ENCODE measurements at places on chromosomes 6 and 20. TPM values are rescaled to one million over a fixed set of nuclear protein-coding genes. Genes with fewer than 3 reads are reported as not detected.

Gene AHCY
- 56.8 TPM for total RNA-seq

Gene ETV7
- 0.29 TPM for total RNA-seq

Gene SERPINB1
- total RNA-seq, result 55.6 TPM

Gene SLC13A3
- 1.5 TPM for total RNA-seq

Gene PROKR2
- not detected for total RNA-seq

Gene SAPCD1
- 2.0 TPM for total RNA-seq

Gene TFAP2B
- total RNA-seq, result not detected

Gene CLIC5
- 8.2 TPM for total RNA-seq

Gene HCRTR2
- not detected for total RNA-seq

Gene KCNK16
- not detected for total RNA-seq

Gene COL21A1
- 1.3 TPM for total RNA-seq

DNA sequence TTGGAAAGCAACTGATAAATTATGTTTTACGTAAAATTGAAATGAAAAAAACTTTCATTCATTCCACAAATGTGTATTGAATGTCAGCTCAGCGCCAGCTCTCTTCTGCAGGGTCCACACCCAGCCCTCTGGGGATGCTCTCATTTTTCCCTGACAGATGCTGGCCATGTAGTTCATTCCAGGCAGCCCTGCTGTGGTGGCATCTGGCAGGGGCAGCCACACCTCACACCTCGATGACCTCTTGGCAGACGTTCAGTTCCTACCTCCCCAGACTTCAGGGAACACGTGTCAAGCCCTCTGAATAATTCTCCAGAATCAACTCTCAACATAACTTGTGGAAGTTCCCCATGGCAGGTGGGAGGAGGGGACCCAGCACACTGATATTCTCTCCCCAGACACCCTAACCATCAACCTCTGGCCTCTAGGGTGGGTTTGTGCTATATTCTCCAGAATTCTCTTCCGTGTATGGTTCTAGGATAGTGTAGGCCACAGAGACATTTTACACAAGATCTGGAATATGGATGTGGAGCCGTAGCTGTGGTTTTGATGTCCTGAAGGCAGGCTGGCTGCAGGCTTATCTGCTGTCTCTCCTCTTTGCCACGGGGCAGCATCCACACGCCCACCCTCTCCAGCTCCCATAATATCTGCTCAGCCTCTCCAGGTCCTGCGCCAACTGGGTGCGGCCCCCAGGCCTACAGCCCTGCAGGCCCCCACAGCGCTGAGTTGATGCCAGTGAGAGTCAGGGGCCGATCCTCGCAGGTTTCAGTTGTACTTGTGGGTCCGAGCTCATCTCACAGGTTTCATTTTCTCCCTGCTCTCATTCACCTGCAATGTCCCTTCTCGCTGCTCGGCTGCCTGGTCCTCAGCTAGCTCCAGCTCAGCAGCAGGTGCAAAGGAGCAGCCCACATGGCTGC is 175.8 kb upstream of the ARID1B start:
- DNase-seq, result no peak

DNA sequence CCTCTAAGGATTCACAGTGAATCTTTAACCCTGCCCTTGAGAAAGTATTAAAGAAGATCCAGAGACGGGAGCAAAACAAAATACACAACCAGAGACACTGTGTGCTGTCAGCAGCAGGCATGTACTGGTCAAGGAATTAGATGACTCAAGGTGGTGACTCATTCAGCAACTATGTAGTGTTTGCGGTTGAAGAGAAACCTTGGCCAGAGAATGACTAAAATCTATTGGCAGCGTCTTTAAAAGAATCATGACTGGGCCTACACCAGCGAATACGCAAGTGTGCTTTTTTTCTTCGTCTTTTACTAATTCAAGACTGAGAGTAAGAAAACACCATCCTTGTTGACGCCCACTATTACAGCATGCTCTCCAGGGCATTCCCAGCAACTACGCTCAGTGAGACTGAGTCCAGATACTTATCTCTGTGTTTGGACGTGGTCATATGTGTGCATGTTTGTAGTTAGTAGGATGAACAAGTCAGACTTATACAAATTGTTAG is 72.4 kb upstream of the BACH2 start:
- no peak for DNase-seq

DNA sequence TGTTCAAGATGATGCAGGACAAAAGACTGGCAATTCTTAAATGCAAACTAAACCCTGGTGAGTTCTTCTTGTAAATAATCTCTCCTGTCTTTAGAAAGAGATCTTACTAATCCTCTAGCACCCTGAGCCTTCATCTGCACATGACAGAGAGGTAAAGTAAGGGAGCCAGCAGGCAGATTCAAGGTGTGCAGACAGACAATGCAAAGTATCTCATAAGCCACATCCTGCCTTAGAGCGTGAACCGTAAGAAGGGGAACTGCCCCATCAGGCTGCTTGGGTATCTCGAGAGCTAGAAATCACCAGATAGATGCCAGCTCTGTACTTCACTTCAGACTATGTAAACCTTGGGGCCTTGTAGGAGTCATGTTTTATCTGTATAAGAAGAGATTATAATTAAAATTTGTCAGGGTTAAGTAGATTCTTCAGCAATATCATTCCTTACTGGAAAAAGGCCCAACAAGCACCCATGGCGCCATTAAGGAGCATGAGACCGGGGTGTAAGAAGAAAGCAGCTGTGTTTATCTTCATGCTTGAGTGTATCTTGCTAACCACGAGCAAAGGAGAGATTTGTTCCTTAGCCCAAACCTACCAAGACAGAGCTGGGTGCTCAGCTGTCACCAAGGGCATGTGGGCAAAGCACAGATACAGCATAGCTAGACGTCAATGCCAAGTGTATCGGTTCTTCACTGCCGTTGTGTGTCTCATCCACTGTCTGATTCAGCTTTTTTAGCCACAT is 24.4 kb downstream of the CNR1 start:
- DNase-seq, result no peak

DNA sequence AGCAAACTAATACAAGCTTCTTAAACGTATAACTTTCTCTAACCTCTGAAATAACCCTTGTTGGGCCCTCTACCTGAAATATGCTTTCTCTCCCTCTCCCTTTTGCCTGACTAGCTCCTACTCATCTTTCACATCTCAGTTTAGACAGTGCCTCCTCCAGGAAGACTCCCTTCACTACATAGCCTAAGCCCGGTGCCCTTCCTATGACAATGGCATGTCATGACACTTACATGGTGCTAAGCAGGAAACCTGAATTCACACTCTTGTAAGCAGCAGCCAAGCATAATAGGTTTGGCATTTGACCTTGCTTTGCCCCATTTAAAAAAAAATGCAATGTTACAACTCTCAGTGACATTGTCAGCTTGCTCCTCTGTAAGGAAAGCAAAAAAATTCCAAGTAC is 33.1 kb upstream of the FBXL4 start:
- no peak for DNase-seq

DNA sequence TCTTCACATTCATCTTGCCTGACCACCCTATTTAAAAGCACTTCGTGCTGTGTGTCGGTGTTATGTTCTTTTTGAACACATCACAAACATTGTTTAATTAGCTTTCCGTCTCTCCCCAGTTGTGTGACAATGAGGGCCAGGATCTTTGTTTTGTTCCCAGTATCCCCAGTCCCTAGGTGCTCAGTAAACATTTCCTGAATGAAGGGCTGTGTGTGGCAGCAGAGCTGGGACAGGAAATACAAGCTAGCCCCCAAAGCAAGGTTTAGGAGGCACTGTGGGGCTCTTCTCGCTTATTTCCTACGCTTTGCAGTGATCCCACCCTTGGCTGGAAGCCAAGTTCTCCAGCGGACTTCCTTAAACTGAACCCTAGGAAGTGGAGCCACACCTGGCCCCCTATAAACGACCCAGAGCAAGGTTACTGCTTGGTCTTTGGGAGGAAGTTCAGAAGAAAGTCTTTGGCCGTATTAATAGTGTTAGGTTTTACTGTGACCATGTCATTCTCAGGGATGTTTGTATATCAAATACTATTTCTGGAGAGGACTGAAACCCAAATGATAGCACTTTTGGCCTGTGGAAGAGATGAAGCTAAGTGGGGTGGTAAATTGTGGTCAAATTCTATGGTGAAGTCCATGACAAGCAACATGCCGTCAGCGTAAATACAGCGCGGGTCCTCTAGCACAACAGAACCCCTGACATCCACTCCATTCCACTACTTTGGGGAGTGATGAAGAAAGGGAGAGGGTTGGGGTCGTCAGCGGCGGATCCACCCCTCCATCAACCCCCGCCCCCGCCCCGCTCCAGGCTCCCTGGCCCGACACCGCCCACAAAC is 570 bp upstream of the FANCE start:
- DNase-seq, result no peak

DNA sequence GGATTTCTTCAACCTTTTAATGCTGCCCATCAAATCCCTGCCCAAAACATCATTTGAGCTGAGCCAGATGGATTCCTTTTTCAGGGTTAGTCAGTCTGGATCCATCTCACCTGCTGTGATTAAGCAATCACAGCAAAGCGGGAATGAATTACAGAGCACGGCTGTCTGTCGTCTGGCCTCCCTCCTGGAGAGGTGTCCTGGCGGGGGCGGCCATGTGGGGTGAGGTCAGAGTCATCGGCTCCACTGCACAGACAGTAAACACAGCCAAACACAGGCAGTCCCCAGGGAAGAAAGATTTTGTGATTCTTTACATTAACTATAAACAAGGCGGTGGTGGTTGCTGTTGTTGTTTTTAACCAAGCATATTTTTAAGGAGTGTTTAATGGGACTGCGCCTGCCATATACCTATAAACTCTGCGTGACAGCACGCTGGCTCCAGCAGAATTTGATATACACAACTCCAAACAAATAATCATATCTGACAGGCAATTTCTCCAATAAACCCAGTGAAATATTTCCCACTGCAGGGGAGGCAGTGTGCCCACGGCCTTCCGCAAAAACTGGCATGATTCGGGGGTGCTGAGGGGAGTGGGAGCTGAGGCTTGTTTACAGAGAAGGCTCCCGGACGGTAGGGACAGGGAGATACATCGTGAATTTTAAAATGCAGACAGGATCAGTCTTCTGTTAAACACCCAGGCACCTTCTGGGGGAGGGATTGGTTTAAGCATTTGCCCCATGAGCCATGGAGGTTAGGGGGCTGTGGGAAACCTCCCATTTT is 232.0 kb upstream of the PMEPA1 start:
- DNase-seq, result no peak

DNA sequence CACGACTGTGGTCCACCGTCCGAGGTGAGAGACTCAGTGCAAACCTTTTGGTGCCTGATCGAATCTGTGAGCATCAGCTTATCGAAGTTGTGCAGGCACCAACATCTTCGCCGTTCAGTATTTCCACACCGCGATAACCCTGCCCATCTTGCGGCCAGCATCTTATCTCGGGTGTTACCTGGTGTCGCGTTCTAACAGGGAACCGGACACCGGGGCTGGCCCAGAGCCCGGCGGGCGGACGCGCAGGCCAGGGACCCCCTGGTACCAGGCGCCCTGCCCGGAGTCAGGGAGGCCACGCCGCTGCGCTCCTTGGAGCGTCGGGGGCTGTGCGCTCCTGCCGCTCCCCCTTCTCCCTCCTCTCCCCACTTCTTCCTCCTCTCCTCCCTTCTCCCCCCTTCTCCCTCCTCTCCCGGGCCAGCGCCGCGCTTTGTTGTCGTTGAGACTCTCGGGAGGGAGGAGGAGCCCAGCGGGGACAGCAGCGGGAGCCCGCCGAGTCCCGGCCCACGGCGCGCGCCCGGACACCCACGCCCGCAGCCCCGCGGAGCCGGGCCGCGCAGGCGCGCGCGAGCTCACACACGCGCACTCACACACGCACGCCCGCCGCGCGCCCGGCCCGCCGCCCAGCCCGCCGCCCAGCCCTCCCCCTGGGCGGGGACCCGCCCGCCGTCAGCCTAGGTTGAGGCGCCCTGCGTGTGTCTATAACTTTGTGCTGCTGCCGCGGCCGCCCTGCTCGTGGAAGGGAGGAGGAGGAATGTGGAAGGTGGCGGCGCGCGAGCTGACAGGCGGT is 1.4 kb upstream of the FOXO3 start:
- peak; percentile 96 for DNase-seq

GRCh38 chr6:147000545-147001488 is 203.4 kb upstream of the STXBP5 start:
- DNase-seq, result no peak

- no peak for DNase-seq
These were observed 180.2 kb downstream of the PACRG start for GRCh38 chr6:162907876-162908481.

DNA sequence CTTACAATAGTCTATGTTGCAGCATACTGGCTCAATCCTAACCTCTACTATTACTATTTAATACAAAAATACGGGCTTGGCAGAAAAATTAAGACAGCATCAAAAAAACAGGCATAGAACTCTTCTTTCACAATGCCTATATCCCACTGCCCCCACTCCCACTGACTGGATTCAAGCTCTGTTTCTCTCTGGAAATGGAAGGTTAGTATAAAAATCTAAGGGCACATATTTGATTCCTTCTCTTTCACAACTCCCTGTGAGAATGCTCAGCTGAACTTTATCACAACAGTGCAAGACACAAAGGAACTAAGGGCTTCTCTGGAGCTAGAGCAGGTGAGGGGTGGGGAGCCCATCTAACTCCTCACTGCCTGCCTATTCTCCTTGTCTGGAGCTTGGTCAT is 258.4 kb upstream of the FAM83B start:
- no peak for DNase-seq

- DNase-seq, result no peak
These were observed 29.7 kb downstream of the CEP162 start for GRCh38 chr6:84197708-84198107.

GRCh38 chr6:66190858-66191257 is 483.8 kb upstream of the EYS start:
- no peak for DNase-seq

DNA sequence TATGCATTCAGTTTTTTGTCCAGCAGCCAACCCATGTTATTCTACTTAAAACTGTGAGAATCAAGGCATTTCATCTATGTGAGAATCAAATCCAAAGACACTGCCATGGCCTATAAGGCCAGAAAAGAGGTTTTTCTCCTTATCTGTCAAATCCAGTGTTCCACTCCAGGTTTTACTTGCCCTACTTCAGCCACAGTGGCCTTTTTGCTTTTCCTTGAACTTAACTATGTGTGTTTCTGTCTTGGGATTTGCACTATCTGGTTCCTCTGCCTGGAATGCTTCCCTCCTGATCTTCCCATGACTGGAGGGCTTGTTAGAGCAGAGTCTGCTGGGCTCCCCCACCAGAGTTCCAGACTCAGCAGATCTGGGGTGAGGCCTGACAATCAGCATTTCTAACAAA is 113.1 kb upstream of the DOK5 start:
- DNase-seq, result no peak

DNA sequence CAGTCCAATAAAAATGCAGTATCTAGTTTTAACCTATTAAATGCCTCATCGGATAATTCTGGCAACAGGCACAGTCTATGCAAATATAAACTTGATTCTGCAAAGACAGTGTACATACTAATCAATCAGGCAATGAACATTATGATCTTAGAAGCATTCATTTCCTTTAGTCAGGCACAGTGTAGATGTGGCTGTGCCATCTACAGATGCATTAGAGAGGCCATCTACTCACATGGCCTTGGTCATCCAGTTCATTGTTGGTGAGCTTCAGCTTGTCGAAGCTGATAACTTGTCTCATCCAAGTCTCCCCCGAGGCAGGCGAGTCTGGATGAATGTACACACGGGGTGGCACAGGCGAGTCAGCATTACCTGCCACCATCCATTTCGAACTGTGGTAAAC is 7.9 kb downstream of the TBX18 start:
- DNase-seq, result no peak

GRCh38 chr6:147808640-147809039 is 300.1 kb downstream of the SAMD5 start:
- DNase-seq, result no peak
